Keratinocyte (primary cell): ENCODE measurements at places on chromosomes 11 and 22.
A peak's percentile ranks its signal among the peaks of the same experiment; 100 is the strongest.

DNA sequence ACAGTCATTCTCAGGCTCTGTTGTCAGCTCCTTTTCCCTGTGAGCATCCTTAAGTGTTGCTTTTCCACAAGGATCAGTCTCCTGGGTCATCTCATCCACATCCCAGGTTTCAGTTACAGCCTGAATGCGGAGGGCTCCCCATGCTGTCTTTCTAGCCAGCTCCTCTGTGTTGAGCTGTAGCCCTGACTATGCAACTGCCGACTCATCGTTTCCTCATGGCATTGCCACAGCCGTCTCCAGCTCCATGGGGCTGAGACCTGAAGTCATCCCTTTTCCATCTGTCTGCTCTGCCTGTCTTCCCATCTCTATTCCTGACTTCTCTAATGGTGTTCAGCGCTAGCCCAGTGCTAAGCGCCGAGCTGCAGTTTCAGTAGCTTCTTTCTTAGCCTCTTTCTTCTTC lies 11.8 kb downstream of the SAMM50 start:
- H3K27ac ChIP-seq, result no peak overlapping the region
- no peaks in the 10 kb centered on the region for H3K4me1 ChIP-seq
- H3K36me3 ChIP-seq, result peaks cover 34% of the 10 kb centered on the region
- H3K27me3 ChIP-seq, result no peaks in the 10 kb centered on the region

DNA sequence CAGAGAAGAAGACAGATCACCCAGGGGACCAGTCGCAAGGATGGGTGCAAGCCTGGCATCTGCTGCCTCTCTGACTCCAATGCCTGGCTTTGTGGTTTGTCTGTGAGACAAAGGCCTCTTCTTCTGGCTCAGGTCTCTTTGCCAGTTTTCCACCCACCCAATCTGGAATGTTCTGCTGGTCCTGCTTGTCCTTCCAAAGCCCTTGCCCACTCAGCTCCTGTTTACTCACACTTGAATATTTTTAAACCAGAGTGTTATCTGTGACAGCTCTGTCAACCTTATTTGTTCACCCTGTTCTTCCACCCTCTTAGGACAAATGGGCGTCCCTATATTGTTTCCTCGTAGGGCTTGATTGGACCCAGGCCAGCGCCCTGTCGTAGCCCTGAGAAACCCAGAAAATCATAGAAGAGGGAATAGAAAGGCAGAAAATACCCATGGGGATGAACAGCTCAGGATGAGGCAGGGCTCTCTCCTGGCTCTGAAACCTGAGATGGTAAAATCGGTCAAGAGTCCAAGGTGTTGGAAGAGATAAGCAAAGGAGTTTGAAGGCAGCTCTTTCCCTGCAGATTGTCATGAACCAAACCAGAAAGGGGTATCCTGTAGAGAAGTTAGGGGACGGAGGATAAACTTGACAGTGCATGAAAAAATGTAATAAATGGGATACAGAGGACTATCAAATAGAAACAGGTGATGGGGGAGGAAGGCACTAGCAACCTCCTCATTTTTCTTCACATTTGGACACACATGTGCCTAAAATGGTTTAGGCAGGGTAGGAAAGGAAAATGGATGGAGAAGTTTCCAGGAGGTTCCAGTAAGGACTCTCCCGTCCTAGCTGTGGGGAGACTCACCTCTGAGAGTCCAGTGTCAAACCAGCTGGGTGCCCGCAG lies 651 bp downstream of the CRYAB start:
- H3K36me3 ChIP-seq, result no peaks in the 10 kb centered on the region
- H3K4me1 ChIP-seq, result peaks cover 14% of the 10 kb centered on the region
- no peak overlapping the region for H3K4me3 ChIP-seq
- no peak overlapping the region for H3K27ac ChIP-seq

GRCh38 chr11:19820100-19820499 lies 107.5 kb downstream of the NAV2 start:
- no peak for DNase-seq
- H3K4me1 ChIP-seq, result no peaks in the 10 kb centered on the region
- H3K27ac ChIP-seq, result no peak overlapping the region
- no peak overlapping the region for H3K4me3 ChIP-seq

GRCh38 chr11:69985641-69986439 lies 92.3 kb upstream of the ANO1 start:
- H3K4me3 ChIP-seq, result peak overlapping the region; percentile 19
- H3K4me1 ChIP-seq, result no peaks in the 10 kb centered on the region
- H3K36me3 ChIP-seq, result no peaks in the 10 kb centered on the region
- peaks cover 54% of the 10 kb centered on the region for H3K27me3 ChIP-seq
- DNase-seq, result no peak
- no peak overlapping the region for H3K27ac ChIP-seq

DNA sequence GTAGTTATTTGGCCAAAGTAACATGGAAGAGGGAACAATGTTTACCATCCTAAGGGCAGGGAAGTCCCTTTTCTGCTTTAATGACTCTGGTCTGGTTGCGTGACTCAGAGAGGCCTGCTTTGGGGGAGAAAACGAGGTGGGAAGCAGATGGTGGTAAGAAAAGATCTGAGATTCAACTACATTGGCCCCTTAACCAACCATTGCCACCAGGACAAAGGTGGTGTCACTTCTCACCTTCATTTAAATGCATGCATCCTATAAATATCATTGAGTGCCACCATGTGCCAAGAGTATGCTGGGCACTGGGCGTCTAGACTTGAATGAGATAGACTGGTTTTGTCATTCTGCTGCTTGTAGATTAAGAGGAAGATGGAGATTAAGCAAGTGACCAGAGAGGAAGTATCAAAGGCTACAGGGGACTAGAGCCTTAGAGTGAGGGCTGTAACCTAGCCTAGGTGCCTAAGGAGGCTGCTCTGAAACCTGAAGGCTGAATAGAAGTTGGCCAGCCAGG lies 3.6 kb upstream of the SORL1 start:
- H3K36me3 ChIP-seq, result no peaks in the 10 kb centered on the region
- no peaks in the 10 kb centered on the region for H3K27me3 ChIP-seq
- peaks cover 15% of the 10 kb centered on the region for H3K4me1 ChIP-seq

DNA sequence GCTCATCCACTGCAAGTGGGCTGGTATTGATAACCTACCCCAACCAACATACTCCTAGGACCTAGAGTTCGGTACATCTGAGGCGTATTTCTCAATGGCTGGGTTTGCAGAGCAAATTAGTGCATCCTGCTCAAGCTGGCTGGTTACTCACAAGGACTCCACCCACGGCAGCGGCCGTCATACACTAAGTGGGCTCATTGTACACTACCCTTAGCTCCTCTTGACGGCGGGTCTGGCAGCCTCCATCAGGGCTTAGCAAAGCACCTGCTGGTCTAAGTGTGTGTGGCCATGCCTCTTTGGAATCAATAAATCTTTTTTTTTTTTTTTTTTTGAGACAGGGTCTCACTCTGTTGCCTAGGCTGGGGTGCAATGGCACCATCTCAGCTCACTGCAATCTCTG lies 20.2 kb upstream of the KCNJ11 start:
- H3K4me1 ChIP-seq, result no peaks in the 10 kb centered on the region
- H3K27ac ChIP-seq, result no peak overlapping the region
- peaks cover 4% of the 10 kb centered on the region for H3K27me3 ChIP-seq
- no peaks in the 10 kb centered on the region for H3K36me3 ChIP-seq

GRCh38 chr11:94597896-94598295 lies 30.7 kb downstream of the PIWIL4 start:
- DNase-seq, result no peak
- H3K4me3 ChIP-seq, result no peak overlapping the region
- H3K36me3 ChIP-seq, result no peaks in the 10 kb centered on the region
- no peaks in the 10 kb centered on the region for H3K27me3 ChIP-seq
- H3K4me1 ChIP-seq, result no peaks in the 10 kb centered on the region

- peaks cover 2% of the 10 kb centered on the region for H3K4me1 ChIP-seq
- peaks cover 21% of the 10 kb centered on the region for H3K36me3 ChIP-seq
- DNase-seq, result no peak
Measured at GRCh38 chr11:64935359-64936081, at the start of gene GPHA2. TSS of gene GPHA2 (minus strand) at chr11:64935893. CDS start at chr11:64935460, 433 bp downstream.

DNA sequence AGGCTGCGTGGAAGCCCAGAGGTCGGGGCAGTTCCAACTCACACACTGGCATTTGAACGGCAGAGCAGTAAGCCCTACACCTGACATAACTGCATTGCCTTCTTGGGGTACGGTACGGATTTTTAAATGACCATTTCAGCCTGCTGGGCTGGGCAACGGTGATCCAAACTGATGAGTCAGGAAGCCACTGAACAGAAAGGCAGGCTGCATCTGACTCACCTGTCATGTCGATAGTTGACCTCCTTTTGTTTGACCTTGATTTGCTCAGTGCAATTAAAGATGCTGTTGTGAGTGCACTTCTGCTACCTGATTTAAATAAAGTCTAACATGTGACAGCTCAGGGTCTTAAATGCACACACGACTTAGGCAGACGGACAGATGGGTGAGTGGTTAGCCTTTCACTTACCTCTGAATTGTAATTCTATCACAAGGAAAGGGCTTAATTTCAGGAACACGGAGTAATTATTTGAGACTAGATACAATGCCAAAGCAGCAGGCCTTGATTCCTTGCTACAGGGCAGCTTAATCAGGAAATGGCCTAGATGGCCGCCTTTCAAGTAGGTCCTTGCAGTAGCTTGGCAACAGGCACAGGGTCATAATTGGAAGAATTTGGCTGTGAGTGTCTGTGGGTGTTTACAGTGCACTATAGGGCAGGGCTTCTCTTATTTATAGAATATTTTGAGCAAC lies 52.2 kb downstream of the BMAL1 start:
- H3K4me1 ChIP-seq, result peaks cover 35% of the 10 kb centered on the region
- H3K27ac ChIP-seq, result no peak overlapping the region
- H3K4me3 ChIP-seq, result no peak overlapping the region
- no peaks in the 10 kb centered on the region for H3K27me3 ChIP-seq
- DNase-seq, result no peak

GRCh38 chr22:44576311-44577260 lies 78.6 kb upstream of the RTL6 start:
- no peak overlapping the region for H3K4me3 ChIP-seq
- H3K36me3 ChIP-seq, result no peaks in the 10 kb centered on the region
- peaks cover 4% of the 10 kb centered on the region for H3K4me1 ChIP-seq
- H3K27ac ChIP-seq, result no peak overlapping the region
- H3K27me3 ChIP-seq, result peaks cover 36% of the 10 kb centered on the region

GRCh38 chr11:11313426-11313825 lies 39.6 kb downstream of the CSNK2A3 start:
- peak overlapping the region; percentile 35 for H3K27ac ChIP-seq
- peak; percentile 50 for DNase-seq
- peaks cover 19% of the 10 kb centered on the region for H3K4me1 ChIP-seq
- H3K36me3 ChIP-seq, result no peaks in the 10 kb centered on the region
- H3K27me3 ChIP-seq, result no peaks in the 10 kb centered on the region
- H3K4me3 ChIP-seq, result no peak overlapping the region

GRCh38 chr11:115084231-115084630 lies 405.9 kb downstream of the NXPE2 start:
- no peaks in the 10 kb centered on the region for H3K4me1 ChIP-seq
- no peak for DNase-seq
- H3K27me3 ChIP-seq, result no peaks in the 10 kb centered on the region
- no peaks in the 10 kb centered on the region for H3K36me3 ChIP-seq

GRCh38 chr11:119941636-119942411 lies 196.1 kb downstream of the TRIM29 start:
- DNase-seq, result no peak
- H3K27me3 ChIP-seq, result peaks cover 8% of the 10 kb centered on the region
- no peaks in the 10 kb centered on the region for H3K4me1 ChIP-seq
- no peak overlapping the region for H3K27ac ChIP-seq

- no peak for DNase-seq
- H3K4me3 ChIP-seq, result peak overlapping the region; percentile 24
- H3K36me3 ChIP-seq, result peaks cover 3% of the 10 kb centered on the region
- no peaks in the 10 kb centered on the region for H3K27me3 ChIP-seq
- peaks cover 29% of the 10 kb centered on the region for H3K4me1 ChIP-seq
Measured at GRCh38 chr22:28710107-28710506, 30.5 kb upstream of the TTC28 start.

- H3K27me3 ChIP-seq, result no peaks in the 10 kb centered on the region
- peaks cover 43% of the 10 kb centered on the region for H3K36me3 ChIP-seq
- peak overlapping the region; percentile 89 for H3K4me3 ChIP-seq
- H3K27ac ChIP-seq, result peak overlapping the region; percentile 74
- no peak for DNase-seq
- H3K4me1 ChIP-seq, result peaks cover 18% of the 10 kb centered on the region
Measured at GRCh38 chr11:116786966-116787365, 857 bp downstream of the ZPR1 start.

GRCh38 chr22:28647216-28647615 lies 32.4 kb downstream of the TTC28 start:
- no peaks in the 10 kb centered on the region for H3K36me3 ChIP-seq
- H3K4me3 ChIP-seq, result no peak overlapping the region
- peaks cover 3% of the 10 kb centered on the region for H3K27me3 ChIP-seq

GRCh38 chr11:55661901-55662300 lies at the start of gene OR4C6:
TSS of gene OR4C6 (plus strand) at chr11:55662201. CDS start at chr11:55665167, 2,966 bp downstream.
- no peak within 1 kb of the TSS for H3K27ac ChIP-seq
- no peak for DNase-seq

DNA sequence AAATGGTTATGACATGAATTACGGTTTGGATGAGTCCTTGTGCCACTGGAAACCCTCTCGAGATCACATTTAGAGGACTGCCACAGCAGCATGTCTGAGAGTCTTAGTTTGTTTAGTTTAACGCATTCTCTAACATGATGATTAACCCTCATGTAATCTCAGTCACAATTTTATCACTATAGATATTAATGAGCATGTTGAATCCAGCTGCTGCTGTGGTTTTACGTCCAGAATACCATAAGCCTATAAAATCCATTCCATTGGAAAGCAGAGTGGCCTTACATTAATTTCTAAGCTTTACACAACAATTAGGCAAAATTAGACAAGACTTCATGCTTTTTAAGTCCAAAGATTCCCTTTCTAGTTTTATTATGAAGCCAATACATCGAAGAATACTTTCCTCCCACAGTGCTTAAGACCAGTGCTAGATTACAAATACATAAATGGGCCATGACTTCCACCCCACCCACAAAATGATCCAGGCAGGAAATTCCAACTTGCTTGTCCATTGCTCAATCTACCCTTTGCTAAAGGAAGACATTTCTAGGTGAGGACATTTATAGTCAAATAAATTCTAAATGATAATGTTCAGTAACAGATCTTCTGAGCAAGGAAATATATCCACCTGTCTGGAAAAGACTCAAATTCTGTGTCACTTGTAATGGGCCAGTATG lies 3.5 kb upstream of the ELMOD1 start:
- H3K27ac ChIP-seq, result no peak overlapping the region
- peaks cover 22% of the 10 kb centered on the region for H3K27me3 ChIP-seq
- H3K4me1 ChIP-seq, result peaks cover 13% of the 10 kb centered on the region
- no peaks in the 10 kb centered on the region for H3K36me3 ChIP-seq
- H3K4me3 ChIP-seq, result no peak overlapping the region

DNA sequence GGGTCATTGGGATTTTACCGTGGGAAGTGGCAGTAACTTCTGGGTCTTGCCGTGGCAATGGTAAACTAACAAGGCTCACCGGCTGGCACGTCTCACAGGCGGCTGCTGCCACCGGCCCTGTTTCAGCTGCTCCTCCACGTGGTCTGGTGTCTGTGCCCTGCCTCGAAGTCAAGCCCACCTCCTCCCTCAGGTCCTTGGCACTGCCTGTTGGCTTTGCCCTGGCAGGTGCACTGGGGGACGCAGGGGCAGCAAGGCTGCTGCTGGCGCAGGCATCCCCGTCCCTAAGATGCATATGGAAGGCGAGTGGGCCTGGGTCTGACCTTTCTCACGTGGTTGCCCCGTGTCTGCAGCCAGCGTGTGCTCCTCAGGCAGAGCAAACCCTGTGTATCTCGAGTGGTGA lies 783.6 kb downstream of the BRD1 start:
- no peaks in the 10 kb centered on the region for H3K27me3 ChIP-seq
- DNase-seq, result no peak
- H3K27ac ChIP-seq, result no peak overlapping the region
- H3K4me3 ChIP-seq, result no peak overlapping the region
- no peaks in the 10 kb centered on the region for H3K4me1 ChIP-seq
- no peaks in the 10 kb centered on the region for H3K36me3 ChIP-seq

- H3K27me3 ChIP-seq, result peaks cover 2% of the 10 kb centered on the region
- no peak overlapping the region for H3K4me3 ChIP-seq
Measured at GRCh38 chr22:26847046-26847445, 189.7 kb downstream of the MIAT start.

GRCh38 chr11:70552167-70553150 lies 154.1 kb downstream of the CTTN start:
- H3K36me3 ChIP-seq, result no peaks in the 10 kb centered on the region
- H3K27ac ChIP-seq, result no peak overlapping the region
- H3K4me1 ChIP-seq, result no peaks in the 10 kb centered on the region
- DNase-seq, result no peak
- H3K27me3 ChIP-seq, result no peaks in the 10 kb centered on the region
